ENCODE measurements at places on chromosomes 12 and 14.

- H3K36me3 ChIP-seq: no peaks in the 10 kb centered on the region
- no peak overlapping the region for H3K27ac ChIP-seq
- no peak overlapping the region for H3K4me3 ChIP-seq
- no peaks in the 10 kb centered on the region for H3K27me3 ChIP-seq
- DNase-seq: no peak
Measured at GRCh38 chr14:80867091-80867490, 74.4 kb downstream of the CEP128 start.

- DNase-seq: no peak
- peaks cover under 1% of the 10 kb centered on the region for H3K4me1 ChIP-seq
- no peak overlapping the region for H3K4me3 ChIP-seq
- peak overlapping the region; percentile 19 for H3K27ac ChIP-seq
Measured at GRCh38 chr14:68922886-68923285, 56.2 kb downstream of the ACTN1 start.

- H3K36me3 ChIP-seq: no peaks in the 10 kb centered on the region
- H3K27ac ChIP-seq: no peak overlapping the region
- DNase-seq: peak; percentile 5
- peaks cover 3% of the 10 kb centered on the region for H3K4me1 ChIP-seq
Measured at GRCh38 chr12:126051611-126052107, 986.4 kb downstream of the AACS start.

DNA sequence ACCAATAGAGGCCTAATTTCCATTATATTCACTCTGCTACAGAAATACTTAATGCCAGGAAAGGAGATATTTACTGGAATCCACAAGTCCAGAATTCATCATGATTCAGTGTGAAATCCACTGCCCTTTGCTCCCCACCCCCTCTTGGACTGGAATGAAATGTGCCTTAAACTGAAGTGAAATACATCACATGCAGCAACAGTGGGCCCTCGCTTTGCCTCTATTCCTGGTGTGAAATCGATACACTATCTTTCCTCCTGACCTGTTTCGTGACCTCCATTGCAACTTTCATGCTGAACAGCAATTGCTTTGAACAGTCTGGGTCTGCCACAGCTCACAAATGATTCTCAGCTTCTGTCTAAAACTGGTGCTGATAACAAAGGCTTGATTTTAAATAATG lies 100.6 kb downstream of the NPAS3 start:
- DNase-seq: no peak
- no peaks in the 10 kb centered on the region for H3K36me3 ChIP-seq
- no peak overlapping the region for H3K4me3 ChIP-seq
- no peak overlapping the region for H3K27ac ChIP-seq

DNA sequence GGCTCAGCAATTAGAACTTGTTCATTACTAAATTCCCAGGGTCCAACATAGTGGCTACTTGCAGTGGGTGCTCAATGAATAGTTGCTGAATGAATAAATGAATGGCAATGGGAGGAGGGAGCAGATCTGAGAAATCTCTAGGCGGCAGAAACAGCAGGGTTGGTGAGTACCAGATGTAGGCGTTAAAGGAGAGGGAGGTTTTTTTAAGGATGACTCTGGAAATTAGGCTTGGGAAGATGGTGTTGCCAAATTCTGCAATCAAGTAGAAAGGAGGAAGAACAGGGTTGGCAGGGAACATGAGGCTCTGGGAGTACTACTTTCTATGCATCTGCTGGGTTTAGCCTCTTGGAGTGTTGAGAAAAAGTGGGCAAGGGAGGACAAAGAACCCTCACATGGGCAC lies 207.1 kb downstream of the APAF1 start:
- no peaks in the 10 kb centered on the region for H3K4me1 ChIP-seq
- no peak overlapping the region for H3K27ac ChIP-seq
- H3K27me3 ChIP-seq: no peaks in the 10 kb centered on the region
- DNase-seq: no peak

GRCh38 chr14:72557671-72558070 lies 336.2 kb downstream of the DPF3 start:
- H3K27me3 ChIP-seq: no peaks in the 10 kb centered on the region
- no peak for DNase-seq
- no peak overlapping the region for H3K4me3 ChIP-seq
- H3K4me1 ChIP-seq: no peaks in the 10 kb centered on the region

- peaks cover 23% of the 10 kb centered on the region for H3K36me3 ChIP-seq
- H3K4me3 ChIP-seq: no peak overlapping the region
- H3K27ac ChIP-seq: no peak overlapping the region
Measured at GRCh38 chr12:6860116-6860515, 7.2 kb upstream of the TPI1 start.

GRCh38 chr14:24311837-24312615 lies 724 bp downstream of the LTB4R start:
- peaks cover 9% of the 10 kb centered on the region for H3K4me1 ChIP-seq
- H3K27me3 ChIP-seq: peaks cover 22% of the 10 kb centered on the region
- H3K36me3 ChIP-seq: peaks cover 34% of the 10 kb centered on the region
- no peak overlapping the region for H3K27ac ChIP-seq
- DNase-seq: no peak

DNA sequence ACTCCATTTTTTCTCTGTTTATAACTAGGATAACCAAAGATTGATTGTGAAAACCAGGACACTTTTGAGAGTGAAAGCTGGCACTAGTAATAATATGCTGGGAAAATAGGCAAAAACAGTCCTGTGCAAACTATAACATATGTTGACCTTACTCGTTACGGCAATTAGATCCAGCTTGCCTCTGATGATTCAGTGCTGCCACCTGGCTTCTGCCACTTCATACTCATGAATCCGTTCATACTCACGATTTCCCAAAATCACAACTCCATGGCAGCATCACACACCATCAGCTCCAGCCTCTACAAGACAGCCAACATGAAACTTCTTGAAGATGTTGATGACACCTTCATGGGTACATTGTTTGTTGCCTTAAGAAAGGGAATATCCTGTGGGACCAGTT lies 49.1 kb upstream of the CAND1 start:
- no peaks in the 10 kb centered on the region for H3K4me1 ChIP-seq
- H3K27ac ChIP-seq: no peak overlapping the region
- no peak overlapping the region for H3K4me3 ChIP-seq
- no peaks in the 10 kb centered on the region for H3K36me3 ChIP-seq

DNA sequence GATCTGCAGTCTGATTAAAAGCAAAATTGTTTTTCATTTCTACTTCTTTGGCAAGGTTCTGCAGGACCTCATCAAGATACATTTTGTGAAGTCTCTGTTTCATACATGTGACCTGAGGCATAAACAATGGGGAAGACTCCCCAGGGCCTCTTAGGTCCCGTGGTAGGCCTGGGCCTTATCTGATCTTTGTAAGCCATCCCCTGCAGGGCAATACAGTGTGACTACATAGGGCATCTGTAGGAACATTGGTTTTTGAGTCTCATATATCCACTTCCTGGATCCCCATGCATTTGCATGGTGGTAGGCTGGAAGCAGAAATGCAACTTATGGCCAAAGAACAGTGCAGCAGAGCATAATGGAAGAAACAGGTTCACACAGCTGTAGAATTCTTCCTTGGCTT lies 6.0 kb downstream of the FAR2 start:
- no peak for DNase-seq
- H3K27ac ChIP-seq: peak overlapping the region; percentile 9
- peaks cover 4% of the 10 kb centered on the region for H3K4me1 ChIP-seq
- no peak overlapping the region for H3K4me3 ChIP-seq
- H3K27me3 ChIP-seq: no peaks in the 10 kb centered on the region
- no peaks in the 10 kb centered on the region for H3K36me3 ChIP-seq

DNA sequence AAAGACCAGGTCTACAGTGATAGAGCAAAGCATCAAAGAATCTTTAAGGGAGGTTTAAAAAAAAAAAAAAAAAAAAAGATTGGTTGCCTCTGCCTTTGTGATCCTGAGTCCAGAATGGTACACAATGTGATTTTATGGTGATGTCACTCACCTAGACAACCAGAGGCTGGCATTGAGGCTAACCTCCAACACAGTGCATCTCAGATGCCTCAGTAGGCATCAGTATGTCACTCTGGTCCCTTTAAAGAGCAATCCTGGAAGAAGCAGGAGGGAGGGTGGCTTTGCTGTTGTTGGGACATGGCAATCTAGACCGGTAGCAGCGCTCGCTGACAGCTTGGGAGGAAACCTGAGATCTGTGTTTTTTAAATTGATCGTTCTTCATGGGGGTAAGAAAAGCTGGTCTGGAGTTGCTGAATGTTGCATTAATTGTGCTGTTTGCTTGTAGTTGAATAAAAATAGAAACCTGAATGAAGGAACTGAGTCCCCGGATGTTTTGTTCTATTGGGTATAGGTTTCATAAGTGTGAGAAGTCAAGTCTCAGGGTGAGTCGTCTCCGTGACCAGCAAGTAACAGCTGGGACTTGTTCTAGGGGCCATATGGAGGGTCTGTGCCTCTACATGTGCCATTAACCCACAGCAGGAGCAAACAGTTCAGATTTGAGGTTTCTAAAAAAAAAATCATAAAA lies 9.3 kb downstream of the PEBP1 start:
- H3K36me3 ChIP-seq: peaks cover 61% of the 10 kb centered on the region
- no peak for DNase-seq
- H3K27me3 ChIP-seq: no peaks in the 10 kb centered on the region
- H3K4me3 ChIP-seq: no peak overlapping the region

- no peaks in the 10 kb centered on the region for H3K4me1 ChIP-seq
- DNase-seq: no peak
- H3K36me3 ChIP-seq: no peaks in the 10 kb centered on the region
- no peak overlapping the region for H3K4me3 ChIP-seq
- no peaks in the 10 kb centered on the region for H3K27me3 ChIP-seq
Measured at GRCh38 chr12:52455821-52456220, 3.9 kb upstream of the KRT6B start.

DNA sequence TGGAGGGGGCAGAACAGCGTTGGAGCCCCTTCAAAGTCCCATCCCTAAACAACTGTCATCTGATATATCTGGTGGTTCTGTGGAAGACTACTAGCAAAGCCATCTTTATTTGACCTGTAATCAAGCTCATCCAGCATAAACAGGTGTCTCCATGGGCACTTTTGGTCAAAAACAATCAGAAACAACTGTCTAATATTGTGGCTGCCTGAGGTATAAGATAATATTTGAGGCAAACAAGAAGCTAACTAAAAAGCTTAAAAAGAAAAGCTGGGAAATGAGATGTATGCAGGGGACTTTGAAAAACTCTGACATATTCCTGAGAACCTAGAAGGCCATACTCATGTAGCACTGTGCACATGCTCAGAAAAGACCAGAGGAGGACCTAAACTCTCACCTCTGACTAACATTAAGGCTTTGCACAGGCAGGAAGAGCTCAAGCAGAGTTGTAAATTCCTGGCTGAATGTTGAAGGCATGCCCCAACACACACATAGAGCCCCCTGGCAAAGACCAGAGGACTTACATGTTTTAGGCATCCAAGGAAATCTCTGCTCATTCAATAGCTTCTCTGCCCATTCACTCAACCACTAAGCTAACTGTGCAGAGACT lies 27.2 kb upstream of the AP4S1 start:
- peaks cover 22% of the 10 kb centered on the region for H3K36me3 ChIP-seq
- DNase-seq: no peak
- H3K4me1 ChIP-seq: no peaks in the 10 kb centered on the region
- H3K27ac ChIP-seq: no peak overlapping the region
- H3K27me3 ChIP-seq: no peaks in the 10 kb centered on the region

- H3K27ac ChIP-seq: peak overlapping the region; percentile 63
- no peaks in the 10 kb centered on the region for H3K27me3 ChIP-seq
- peak; percentile 87 for DNase-seq
- no peak overlapping the region for H3K4me3 ChIP-seq
Measured at GRCh38 chr12:124804011-124804621, 59.5 kb downstream of the SCARB1 start.
